ENCODE measurements at places on chromosomes 12 and 14. TPM values are rescaled to one million over a fixed set of nuclear protein-coding genes. Genes with fewer than 3 reads are reported as not detected.

KERA gene
- total RNA-seq: not detected

ASIC1 gene
- 4.6 TPM for total RNA-seq

KRT71 gene
- not detected for total RNA-seq

KRT7 gene
- 53.6 TPM for total RNA-seq

IFNG gene
- total RNA-seq: 560 TPM

GPR84 gene
- 2.4 TPM for total RNA-seq

NRL gene
- total RNA-seq: 2.4 TPM

DDN gene
- total RNA-seq: 0.29 TPM

CRIP1 gene
- total RNA-seq: 220 TPM

TAMALIN gene
- total RNA-seq: 3.9 TPM

SOAT2 gene
- not detected for total RNA-seq

TMEM229B gene
- 23.3 TPM for total RNA-seq

ZC3H10 gene
- total RNA-seq: 10.1 TPM

RAD9B gene
- total RNA-seq: 0.90 TPM

LIN7A gene
- total RNA-seq: 1.5 TPM

KCNC2 gene
- total RNA-seq: not detected

IL31 gene
- 0.24 TPM for total RNA-seq

ACSS3 gene
- 0.05 TPM for total RNA-seq

LRRIQ1 gene
- not detected for total RNA-seq

PIK3C2G gene
- total RNA-seq: not detected

ASB2 gene
- total RNA-seq: 66.6 TPM

SLC25A3 gene
- 363 TPM for total RNA-seq

PLEKHA5 gene
- total RNA-seq: 2.6 TPM

TAPBPL gene
- total RNA-seq: 72.0 TPM

ZC2HC1C gene
- 1.3 TPM for total RNA-seq

ARHGAP9 gene
- 192 TPM for total RNA-seq

PLEKHD1 gene
- 0.12 TPM for total RNA-seq

FAM222A gene
- total RNA-seq: 0.80 TPM

POU6F1 gene
- 7.2 TPM for total RNA-seq

CD163L1 gene
- not detected for total RNA-seq

SLC15A4 gene
- total RNA-seq: 36.3 TPM

HHIPL1 gene
- total RNA-seq: 0.05 TPM

HOXC12 gene
- not detected for total RNA-seq

CACNA1C gene
- 0.42 TPM for total RNA-seq

CLEC12A gene
- total RNA-seq: 1.7 TPM

GYS2 gene
- total RNA-seq: 0.24 TPM

OR4E2 gene
- total RNA-seq: not detected

HECTD4 gene
- total RNA-seq: 50.6 TPM

USP44 gene
- total RNA-seq: 3.2 TPM

LACRT gene
- total RNA-seq: not detected

KLRD1 gene
- total RNA-seq: 4.9 TPM
